ENCODE measurements at places on chromosomes 3 and 15. TPM values are rescaled to one million over a fixed set of nuclear protein-coding genes. Genes with fewer than 3 reads are reported as not detected.

GRCh38 chr15:48861813-48862431 is 16.0 kb upstream of the EID1 start:
- no peak for DNase-seq

- DNase-seq = peak; percentile 46
These were observed 1.3 kb downstream of the ADAMTS9 start for GRCh38 chr3:64686446-64686908.

GRCh38 chr15:47824147-47824546 is 106.8 kb downstream of the SEMA6D start:
- no peak for DNase-seq

- DNase-seq = peak; percentile 1
These were observed 390.7 kb downstream of the EFHB start for GRCh38 chr3:19543212-19543841.

DNA sequence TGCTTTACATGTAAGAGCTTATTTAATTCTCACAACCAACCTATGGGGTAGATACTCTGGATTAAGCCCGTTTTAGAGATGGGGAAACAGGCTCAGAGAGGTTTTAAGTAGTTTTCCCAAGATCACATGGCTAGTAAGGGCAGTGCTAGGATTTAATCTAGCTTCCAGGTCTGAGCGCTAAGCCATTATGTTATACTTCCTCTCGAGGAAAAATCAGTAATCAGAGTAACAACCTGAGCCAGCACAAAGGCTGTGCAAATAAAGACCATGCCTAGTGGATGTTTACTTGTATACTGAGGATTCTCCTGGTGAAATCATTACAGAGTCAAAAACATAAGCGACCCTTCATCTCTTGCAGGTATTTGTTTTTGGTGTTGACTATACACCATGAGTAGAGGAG is 9.0 kb downstream of the FSTL1 start:
- no peak for DNase-seq

- no peak for DNase-seq
These were observed 54.5 kb downstream of the ACAD9 start for GRCh38 chr3:128933922-128934253.

GRCh38 chr3:119700269-119700919 is 2.4 kb upstream of the CFAP91 start:
- no peak for DNase-seq

GRCh38 chr3:98038286-98038685 is 3.2 kb upstream of the GABRR3 start:
- no peak for DNase-seq

DNA sequence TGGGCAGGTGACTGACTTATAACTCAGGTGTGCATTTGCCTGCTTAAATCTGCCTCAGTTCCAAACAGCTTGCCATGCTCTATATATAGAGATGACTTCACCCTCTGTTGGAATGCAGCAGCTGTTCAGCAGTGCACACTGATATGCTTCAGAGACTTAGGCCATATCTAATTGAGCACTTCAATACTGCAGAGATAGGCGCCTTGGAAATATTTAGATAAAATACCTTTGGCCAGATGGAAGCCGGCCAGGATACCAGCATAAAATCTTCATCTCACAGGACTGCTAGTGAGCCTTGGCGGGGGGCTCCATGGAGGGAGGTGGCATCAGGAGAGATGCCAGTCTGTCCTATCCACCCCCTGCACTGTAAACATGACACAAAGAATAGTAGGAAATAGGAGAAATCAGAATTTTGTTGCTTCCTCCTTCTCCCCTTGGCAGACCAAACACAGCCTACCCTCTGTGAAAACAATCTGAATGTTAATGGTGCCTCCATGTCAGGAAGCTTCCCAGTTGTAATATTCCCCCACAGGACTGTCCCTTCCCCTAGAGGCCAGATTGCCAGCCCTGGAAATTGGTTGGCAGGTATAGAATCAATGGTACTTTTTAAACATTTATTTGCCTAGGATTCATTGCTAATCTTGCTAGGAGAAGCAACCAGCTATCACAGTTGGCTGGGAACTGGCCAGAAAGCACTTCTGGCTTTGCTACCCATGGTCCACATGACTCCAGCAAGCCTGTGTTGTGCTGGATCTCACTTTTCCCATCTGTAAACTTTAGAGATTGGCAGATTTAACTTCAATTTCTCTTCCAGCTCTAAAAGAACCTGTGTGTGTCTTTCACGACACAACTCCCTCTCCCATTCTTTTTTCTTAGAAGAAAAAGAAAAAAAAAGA is 215.5 kb upstream of the KCNMB2 start:
- DNase-seq = no peak

DNA sequence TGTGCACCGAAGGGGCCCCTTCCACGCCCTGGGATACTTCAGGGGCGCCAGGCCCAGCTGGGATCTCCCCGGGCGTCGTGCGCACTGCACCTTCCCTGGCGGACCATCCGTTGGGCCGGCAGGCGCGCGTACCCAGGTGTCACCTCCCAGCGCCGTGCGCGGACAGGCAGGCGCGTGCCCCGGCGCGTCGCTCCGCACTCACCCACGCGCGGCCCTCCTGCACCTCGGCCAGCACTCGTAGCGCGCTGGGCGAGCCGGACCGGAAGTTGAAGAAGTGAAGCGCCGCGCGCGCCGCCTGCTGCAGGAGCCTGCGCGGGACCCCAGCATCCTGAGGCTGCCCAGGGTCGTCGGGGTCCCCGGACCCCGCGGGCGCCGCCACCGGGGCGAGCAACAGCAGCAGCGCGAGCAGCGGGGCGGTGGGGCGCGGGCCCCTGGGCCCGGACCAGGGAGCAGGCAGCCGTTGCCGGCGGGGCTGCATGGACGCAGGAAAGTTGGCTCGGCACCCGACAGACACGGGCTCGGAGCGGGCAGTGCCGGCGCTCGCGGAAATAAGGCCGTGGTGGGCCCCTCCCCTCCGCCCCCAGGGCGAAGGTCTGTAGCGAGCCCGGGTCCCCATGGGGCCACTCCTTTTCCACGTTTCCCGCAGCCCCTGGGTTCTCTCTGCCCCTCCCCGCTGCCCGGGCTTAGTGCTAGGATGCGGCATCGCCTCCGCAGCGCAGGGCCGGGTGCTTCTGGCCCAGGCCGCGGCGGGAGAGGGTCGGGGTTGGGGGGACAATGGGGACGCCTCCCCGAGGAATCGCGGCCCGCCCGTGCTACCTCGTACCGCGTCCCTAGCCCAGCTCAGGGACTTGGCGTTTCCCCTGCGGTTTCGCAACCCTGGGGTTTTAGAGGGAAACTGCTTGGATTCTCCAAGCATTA is at the start of gene RARRES1:
TSS of gene RARRES1 (minus strand) at position 520 of the 918 bp plus-strand sequence. CDS start at position 478, 42 bp downstream.
- no peak for DNase-seq

- no peak for DNase-seq
These were observed 24.9 kb upstream of the MYZAP start for GRCh38 chr15:57566834-57567233.

DNA sequence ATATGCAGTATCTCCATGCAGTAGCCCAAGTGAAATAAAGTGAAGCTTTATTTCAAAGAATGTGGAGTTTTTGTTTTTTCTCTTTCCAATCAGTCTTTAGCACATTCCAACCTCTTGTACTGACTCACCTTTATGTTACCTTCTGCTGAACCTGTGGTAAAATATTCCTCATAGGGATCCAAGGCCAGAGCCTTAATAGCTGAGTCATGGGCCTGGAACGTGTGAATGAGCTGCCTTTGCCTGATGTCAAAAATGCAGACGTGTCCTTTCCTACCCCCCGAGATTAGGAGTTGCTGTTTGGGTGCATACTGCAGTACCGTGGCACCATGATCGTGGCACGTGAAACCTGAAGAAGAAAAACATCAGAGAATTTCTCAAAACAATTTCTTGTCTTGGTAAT is 108.5 kb downstream of the GLDN start:
- no peak for DNase-seq

- DNase-seq = no peak
These were observed 17.3 kb downstream of the PXK start for GRCh38 chr3:58349792-58350626.

- DNase-seq = no peak
These were observed 58.3 kb upstream of the SLC4A7 start for GRCh38 chr3:27542476-27542875.

- DNase-seq = no peak
These were observed 684 bp downstream of the CAPN3 start for GRCh38 chr15:42359985-42360384.

DNA sequence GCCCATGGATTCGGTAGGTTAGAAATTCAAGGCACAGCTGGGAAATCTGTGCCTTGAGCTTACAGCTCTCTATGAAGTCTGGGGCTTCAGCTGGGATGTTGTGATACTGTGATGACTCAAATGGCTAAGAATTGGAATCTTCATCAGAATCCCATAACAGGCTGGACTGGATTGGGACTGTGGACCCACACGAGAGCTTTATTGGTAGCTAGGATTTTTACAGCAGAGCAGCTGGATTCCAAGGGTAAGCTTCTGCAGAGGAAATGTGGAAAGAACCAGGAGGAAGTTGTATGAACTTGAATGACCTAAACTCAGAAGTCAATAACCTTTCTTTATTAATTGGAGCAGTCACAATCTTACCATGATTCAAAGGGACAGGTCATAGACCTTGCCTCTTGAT is 1187.1 kb downstream of the ROBO1 start:
- DNase-seq = no peak

DNA sequence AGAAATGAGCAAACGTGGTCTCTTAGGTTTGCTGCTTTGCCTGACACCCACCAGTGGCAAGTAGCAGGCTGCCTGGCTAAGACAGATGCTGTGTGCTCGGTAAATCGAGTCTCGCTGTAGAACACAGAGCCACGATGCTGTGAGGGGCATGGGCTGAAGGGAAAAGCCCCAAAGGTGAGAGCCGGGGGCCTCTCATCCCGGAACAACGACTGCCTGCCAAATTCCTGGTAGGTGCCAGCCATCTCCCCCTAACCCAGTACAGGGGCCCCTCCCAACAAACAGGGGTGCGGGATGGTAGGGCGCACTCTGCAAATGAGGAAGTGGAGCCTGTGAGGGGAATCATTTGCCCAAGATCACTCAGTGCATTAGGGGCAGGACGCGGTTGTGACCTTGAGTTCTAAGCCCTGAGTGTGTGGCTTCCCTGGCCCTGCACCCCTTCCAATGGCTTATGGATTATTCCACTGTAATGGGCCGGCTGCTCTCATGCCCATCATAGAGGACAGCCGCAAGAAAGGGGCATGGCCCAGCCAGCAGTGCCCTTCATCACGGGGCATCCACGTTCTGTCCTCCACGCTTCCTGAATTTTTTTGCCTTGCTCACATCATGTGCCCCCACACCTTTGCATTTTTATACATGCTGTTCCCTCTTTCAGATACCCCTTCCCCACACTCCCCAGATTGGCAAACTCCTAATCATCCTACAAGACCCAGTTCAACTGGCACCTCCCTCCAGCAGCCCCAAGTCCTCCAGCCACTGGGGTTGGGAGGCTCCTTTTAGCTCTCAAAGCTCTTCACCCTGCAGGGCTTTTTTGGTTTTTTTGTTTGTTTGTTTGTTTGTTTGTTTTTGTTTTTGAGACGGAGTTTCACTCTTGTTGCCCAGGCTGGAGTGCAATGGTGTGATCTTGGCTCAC is 125.4 kb downstream of the NUP210 start:
- no peak for DNase-seq

- no peak for DNase-seq
These were observed 103.3 kb downstream of the IL1RAP start for GRCh38 chr3:190617185-190617584.

MUC20 gene
- total RNA-seq = 0.23 TPM

DISP2 gene
- total RNA-seq = 1.0 TPM

ABHD17C gene
- 6.7 TPM for total RNA-seq

FAM227B gene
- 4.0 TPM for total RNA-seq

All from NCI-H460 (cell line).